Cardiac fibroblast (primary cell): ENCODE measurements at places on chromosomes 5 and 9.

- DNase-seq, result peak; percentile 73
Observed at GRCh38 chr9:14203356-14204056, 110.4 kb downstream of the NFIB start.

DNA sequence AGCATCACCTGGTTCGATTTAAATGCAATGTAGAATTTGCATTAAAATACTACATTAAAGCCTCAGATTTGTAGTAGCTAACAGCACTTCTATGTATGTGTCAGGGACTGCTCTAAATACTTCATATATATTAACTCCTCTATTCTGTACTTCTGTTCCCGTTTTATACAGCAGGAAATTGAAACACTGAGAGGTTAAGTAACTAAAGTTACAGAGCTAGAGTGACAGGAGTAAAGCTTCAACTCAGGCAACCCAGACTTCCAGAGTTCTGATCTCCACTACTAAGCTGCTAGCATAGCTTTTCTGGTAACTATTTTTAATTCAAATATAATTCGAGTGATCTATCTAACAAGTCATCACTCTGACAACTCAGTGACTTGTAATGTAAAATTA lies 619 bp upstream of the APC start:
- DNase-seq, result no peak

DNA sequence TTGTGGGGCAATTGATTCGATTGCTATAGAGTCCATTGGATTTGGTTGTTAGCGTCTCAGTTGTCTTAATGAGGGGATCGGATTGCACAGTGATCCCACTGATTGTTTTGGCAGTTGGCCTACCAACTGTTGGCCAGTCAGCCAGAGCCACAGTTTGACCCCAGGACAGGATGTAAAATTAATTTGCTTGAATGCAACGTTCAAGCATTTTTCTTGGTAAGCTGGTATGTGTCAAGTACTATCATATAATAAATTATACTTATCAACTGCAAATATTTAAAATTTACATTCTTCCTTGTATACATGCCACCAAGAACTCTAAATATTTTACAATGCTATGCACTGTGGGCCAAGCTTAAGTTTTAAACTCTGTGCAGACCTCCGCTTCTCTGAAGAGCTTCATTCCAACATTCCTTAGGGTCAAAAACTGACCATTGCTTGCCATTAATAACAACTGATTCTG lies 80.4 kb upstream of the OSMR start:
- peak; percentile 50 for DNase-seq

DNA sequence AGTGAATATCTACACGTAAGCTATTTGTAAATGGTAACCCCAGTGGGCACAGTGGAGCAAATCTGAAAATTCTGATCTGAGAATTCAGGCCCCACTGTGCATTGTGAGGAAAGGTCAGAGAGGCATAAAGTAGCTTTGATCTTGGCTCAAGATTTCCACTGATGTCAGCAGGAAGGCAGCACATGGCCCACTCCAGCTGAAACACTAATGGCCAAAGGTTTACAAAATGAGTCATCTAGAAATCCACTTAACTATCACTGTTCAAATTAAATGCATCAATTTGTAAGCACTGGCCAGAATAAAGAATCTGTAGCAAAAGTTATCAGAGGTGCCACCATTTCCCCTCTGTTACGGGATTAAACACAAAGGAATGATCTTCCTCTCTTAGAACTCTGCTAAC lies 191.6 kb downstream of the C9orf152 start:
- peak; percentile 86 for DNase-seq

DNA sequence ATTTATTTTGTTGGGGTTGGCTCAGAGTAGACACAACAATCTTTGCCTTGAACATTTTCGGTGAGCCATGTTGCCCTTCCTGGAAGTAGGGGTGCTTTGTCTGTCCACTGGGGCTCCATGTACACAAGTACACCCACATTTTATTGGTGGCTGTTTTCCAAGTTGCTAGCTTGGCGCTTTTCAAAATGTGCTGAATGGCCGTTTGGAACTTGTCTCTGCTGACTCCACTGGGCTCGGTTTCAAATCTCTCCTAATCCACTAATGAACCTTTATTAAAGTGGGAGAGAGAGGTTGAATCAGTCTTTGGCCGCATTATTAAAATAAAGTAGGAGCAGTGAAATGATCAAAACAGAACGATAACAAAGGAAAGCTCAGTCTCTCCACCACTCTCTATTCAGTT lies 64.6 kb upstream of the TAF11L2 start:
- DNase-seq, result no peak

- DNase-seq, result no peak
Observed at GRCh38 chr5:170277867-170278281, 19.7 kb downstream of the LCP2 start.

DNA sequence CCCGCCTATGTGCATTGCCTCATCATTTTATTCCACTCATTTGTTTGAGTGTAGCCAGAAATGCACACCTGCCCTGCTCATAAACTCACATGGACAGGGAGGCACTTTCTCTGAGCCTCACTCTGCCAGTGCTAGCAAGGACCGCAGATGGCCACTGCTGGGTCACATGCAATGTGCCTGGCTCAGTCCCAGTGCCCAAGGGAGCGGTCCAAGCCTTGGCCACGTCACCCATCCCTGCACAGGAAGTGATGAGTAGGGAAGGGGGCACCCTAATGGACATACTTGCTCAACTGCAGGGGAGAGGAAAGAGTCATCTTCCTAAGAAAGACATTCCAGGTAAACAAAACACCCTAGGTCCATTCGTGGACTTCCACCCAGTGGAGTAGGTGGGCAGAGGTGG lies 630.9 kb downstream of the IRX1 start:
- no peak for DNase-seq

- DNase-seq, result no peak
Observed at GRCh38 chr5:28685794-28686193, 1647.4 kb upstream of the CDH9 start.

- peak; percentile 93 for DNase-seq
Observed at GRCh38 chr5:55994495-55994997, at the start of gene IL6ST. IL6ST (minus strand) TSS chr5:55994963; CDS start chr5:55976278, 18,685 bp downstream.

- DNase-seq, result peak; percentile 79
Observed at GRCh38 chr5:90201923-90202322, 207.6 kb downstream of the CETN3 start.

GRCh38 chr5:35484241-35484640 lies 133.4 kb upstream of the SPEF2 start:
- DNase-seq, result no peak

GRCh38 chr5:151615431-151615830 lies 24.3 kb upstream of the FAT2 start:
- DNase-seq, result no peak

DNA sequence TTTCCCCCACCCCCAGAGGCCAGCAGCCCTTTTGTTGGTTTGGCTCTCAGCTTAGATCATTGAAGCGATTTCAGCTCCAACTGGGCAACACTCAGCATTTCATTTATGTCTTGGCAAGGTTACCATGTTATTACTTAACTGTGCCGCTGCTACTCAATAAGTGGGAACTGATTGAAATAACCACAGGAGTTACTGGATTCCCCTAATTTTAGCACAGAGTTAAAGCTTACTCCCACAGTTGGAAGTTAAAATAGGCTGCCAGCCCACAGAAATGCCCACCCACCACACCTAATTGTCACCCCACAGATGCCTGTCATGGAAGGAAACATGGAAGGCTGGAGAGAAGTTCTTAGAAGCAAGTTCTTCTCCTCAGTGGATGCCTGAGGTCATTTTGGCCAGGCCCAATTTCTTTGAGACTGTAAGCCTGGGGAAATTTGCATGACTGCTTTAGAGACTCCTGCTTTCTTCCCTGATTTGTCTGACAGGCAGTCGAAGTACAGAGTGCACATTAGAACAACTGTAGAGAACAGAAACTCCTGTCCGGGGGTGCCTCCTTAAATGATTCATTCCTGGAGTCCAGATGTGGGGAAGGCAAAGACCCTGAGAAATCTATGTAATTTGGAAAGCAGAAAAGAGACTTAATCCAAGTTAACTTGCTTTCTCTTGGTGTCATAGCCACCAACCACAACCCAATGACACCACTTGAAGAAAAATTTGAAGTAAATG lies 370.0 kb downstream of the ZSWIM6 start:
- no peak for DNase-seq

GRCh38 chr5:111159845-111160244 lies 64.3 kb upstream of the CAMK4 start:
- DNase-seq, result no peak

DNA sequence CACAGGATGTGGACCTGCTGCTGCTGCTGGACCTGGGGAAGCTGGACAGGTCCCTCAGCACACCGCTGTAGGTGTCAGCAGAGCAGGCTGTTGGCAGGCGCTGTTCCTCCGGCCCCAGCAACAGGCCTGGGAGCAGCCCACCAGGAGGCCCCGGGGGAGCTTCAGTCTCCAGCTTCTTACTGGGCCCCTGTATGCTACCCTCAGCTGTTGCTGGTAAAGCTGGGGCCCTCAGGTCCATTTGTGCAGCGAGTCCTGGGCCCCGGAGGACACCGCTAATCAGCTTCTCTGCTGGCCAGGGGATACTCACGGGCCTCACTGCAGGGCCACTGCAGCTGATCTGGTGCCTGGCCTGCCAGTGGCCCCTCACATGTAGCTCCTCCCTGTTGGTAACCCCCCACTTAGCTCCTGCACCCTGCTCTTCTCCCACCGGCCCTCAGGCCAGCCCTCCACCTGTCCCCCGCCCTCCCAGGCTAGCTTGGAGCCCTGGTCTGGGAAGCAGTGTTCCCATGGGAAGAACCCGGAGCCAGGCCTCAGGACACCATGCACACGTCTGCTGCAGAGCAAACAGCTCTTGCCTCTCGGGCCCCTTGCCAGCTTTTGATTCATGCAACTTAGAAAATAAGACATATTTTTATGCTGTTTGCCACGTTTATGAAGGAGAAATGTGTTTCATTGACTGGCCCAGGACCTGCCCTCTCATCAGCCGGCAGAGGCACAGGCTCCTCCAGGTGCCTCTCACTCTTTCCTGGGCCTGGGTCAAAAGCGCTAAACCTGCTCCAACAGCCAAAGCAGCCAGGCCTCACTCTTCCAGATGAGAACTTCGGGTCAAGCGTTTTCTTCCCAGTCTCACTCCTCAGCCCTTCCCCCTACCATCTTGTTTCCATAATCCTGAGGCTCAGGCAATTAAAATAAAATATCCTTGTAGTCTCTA lies 61.0 kb upstream of the ADAMTS2 start:
- peak; percentile 62 for DNase-seq

GRCh38 chr5:136458481-136458880 lies 93.1 kb upstream of the TRPC7 start:
- DNase-seq, result no peak

DNA sequence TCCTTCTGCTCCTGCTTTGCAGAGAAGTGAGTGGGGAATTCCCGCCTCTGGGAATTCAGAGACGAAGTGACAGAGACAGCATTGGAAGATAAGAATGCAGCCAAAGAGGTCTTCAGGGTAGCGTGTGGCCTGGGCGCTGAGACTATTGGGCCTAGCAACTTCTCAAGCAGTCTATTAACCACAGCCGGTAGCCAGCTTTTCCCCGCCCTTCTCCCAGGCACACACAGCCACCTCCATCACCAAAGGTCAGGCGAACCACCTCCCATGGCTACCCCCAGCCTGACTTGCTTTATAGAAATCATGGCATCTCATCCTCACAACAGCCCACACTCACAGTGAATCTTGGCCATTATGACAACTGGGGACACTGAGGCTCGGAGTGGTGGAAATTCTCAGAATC lies 124.2 kb downstream of the KCNIP1 start:
- DNase-seq, result no peak

GRCh38 chr5:75623846-75624245 lies 12.6 kb downstream of the ANKDD1B start:
- DNase-seq, result peak; percentile 57

- peak; percentile 86 for DNase-seq
Observed at GRCh38 chr5:118553662-118554061, 434.7 kb downstream of the DTWD2 start.

GRCh38 chr5:168852329-168852728 lies 273.2 kb upstream of the PANK3 start:
- no peak for DNase-seq

DNA sequence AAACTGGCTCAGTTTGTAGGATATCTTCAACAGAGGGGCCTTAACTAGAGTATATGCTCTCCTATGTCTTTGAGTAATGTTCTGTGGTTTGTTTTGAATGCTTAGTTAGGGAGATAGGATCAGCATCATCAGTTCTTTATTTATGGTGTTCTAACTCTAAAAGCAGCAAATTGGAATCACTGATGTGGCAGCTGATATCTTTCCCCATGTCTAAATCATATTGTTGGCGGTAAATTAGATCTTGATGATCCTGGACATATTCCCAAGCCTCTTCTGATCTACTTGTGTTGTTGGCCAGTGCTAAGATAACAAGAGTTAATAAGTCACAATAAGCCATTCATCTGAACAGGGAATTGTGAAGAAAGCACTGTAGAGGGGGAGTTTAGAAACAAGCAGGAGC lies 332.4 kb upstream of the DAB2 start:
- DNase-seq, result peak; percentile 30

DNA sequence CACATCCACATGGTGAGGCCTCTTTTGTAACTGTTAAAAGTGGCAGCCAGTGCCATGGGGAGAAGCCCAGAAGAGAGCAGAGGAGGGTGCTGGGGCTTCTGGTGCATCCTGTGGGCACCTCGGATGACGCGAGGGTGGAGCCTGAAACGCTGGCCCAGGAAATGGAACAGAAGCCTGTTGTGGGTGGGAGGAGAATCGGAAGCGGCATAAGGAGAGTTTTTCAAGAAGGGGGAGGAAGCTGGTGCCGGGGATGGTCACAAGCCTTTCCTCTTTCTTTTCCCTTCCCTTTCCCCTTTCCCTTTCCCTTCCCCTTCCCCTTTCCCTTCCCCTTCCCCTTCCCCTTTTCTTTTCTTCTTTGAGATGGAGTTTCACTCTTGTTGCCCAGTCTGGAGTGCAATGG lies 12.9 kb downstream of the ANKRD33B start:
- no peak for DNase-seq
